T-helper 2 cell (primary cell): ENCODE measurements at places on chromosomes 4 and X.

DNA sequence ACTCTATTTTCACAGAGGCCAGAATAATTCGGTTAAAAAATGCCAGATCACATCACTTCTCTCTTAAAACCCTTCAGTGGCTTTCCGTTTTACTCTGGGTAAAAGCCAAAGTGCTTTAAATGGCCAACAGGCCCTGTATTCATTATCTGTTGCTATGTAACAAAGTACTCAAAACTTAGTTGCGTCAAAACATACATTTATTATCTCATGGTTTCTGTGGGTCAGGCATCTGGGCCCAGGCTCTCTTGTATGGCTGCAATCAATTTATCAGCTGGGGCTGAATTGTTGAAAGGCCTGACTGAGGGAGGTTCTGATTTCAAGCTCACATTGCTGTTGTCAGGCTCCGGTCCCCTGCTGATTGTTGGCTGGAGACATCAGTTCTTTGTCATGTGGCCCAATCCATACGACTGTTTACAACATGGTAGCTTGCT is 72.7 kb upstream of the H2AZ1 start:
- DNase-seq, result no peak

DNA sequence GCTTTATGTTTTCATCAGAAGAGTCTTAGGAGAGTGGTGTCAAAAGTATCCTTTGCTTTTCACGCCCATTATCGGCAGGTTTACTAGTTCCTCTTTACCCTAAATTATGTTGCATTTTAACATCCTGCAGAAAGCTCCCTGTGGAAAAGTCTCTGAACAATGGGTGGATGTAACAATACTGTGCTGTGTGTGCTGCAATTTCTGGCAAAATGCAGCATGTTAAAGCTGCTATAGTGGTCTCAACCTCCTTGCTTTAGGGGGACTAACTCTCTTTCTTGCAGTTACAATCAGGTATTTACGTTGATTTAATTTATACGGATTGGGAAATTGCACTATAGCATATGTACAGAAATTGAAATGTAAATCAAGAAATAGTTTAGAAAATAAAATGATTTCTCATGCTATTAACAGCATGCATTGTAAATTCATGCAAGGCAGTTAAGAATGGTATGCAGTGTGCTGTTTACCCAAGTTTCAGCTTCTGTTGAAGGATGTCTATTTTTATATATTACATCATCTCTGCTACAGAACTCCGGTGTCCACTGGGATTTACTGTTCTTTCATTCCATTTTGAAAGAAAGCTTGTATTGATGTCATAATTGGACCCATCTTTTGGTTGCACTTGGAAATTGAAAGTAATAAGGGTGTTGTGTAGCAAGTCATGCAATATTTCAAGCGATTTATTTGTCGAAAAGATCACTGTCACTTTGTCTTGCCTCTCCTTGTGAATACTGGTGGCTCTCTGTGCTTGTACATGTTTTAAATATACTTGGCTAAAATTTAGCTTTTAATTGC is 145.7 kb downstream of the RAPGEF2 start:
- DNase-seq, result no peak

GRCh38 chrX:40928076-40928475 is 157.2 kb upstream of the USP9X start:
- DNase-seq, result no peak

GRCh38 chr4:83910693-83911092 is 374.8 kb downstream of the GPAT3 start:
- no peak for DNase-seq

DNA sequence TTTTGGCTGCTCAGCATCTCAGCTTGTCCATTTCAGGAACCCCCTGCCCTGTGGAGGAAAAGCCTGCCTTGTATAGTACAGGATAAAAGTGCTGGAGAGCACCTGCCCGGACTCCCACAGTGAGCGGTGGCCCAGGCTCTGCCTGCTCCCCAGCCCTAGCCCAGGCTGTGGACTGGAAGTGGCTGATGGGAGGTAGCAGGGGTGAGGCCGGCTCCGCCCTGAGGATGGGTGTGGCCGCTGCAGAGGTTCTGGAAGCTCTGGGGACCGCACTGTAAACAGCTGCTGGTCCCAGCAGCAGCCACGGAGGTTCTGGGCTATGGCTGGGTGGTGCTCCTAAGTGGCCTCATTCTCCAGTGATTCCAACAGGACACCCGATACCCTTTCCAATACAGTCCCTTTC is 56.6 kb upstream of the HELT start:
- DNase-seq, result no peak

- no peak for DNase-seq
Measured at GRCh38 chr4:5448221-5448620, 260.1 kb downstream of the EVC2 start.

GRCh38 chr4:163878336-163879121 is 384.0 kb downstream of the TMA16 start:
- DNase-seq, result no peak

- DNase-seq, result no peak
Measured at GRCh38 chr4:168496834-168497233, at the start of gene PALLD. PALLD (plus strand) TSS chr4:168497052.

DNA sequence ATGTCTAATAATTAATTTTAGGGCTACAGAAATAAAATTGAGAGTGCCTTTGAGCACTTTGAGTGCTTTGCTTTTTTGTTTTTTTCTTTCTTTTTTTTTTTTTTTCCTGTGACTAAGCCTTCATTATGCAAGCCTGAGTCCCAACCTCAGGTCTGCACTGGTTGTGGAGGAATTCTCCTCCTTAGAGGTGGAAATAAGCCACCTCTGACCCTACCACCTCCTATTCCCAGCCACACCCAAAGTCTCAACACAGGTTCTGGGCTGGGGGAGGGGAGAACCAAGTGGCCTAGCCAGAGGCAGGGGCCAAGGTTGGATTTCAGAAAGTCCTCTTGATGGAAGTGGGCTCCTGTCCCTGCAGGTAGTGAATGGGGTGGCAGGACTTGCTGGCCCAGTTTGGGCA is 180.2 kb downstream of the ARAP2 start:
- DNase-seq, result no peak

- DNase-seq, result no peak
Measured at GRCh38 chr4:7655511-7656243, 220.9 kb upstream of the PSAPL1 start.

DNA sequence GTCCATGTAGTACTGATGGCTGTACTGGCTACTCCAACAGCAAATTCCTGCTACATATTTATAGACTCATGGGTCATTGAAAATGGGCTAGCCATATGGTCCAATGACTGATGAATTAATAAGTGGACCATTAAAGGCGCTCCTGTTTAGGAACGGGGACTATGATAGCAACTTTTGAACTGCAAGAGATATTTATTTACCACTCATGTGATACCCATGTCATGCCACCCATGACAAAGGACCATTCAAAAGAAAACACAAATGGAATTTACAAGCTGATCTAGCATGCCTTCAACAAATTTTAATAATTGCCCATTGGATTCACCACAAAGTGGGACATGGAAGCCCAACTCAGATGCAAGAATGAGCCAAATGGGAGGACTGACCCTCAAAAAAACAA is 240.0 kb upstream of the GALNTL6 start:
- no peak for DNase-seq

- DNase-seq, result no peak
Measured at GRCh38 chr4:111636961-111637585, 508.2 kb upstream of the FAM241A start.

- DNase-seq, result peak; percentile 85
Measured at GRCh38 chrX:65866146-65866545, 173.7 kb downstream of the VSIG4 start.

GRCh38 chr4:153409924-153410501 is 56.1 kb upstream of the TMEM131L start:
- DNase-seq, result no peak

DNA sequence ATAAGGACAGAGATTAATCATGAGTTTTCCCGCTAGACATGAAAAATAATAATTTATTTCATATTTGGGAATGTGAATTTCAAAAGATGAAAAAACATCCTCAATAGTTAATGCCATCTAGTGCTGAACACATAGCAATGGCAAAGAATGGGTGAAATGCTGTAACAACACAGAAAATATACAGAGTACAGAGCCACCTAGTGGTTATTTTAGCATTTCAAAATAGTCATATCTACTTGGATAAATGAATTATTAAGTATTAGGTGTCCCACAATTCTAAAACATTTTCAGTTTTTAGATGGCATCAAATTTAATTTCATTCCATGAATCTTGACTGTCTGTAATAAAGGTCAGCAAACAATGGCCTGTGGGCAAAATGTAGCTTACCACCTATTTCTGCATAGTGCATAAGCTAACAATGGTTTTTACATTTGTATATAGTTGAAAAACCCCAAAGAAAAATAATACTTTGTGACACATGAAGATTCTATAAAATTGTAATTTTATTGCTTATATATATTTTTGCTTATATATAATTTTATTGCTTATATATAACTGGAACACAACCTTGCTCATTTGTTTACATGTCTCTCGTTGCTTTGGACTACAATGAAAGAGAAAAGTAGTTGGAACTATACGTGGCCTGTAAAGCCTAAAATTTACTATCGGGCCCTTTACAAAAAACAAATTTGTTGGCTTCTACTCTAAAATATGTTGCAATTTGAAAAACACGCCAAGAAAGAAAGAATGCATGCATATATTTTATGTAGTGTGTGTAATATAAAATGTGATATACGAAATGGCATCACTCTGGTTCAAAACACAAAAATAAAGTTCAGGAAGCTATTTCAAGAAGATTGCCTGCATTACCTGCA is 99.1 kb upstream of the FAM47C start:
- peak; percentile 0 for DNase-seq

GRCh38 chr4:80611678-80611979 is 276.1 kb downstream of the CFAP299 start:
- no peak for DNase-seq

- DNase-seq, result no peak
Measured at GRCh38 chr4:37531151-37531550, 155.0 kb downstream of the RELL1 start.

- peak; percentile 3 for DNase-seq
Measured at GRCh38 chr4:21948347-21949072, at the start of gene KCNIP4. KCNIP4 (minus strand) TSS chr4:21948772.
